ENCODE measurements at places on chromosomes 7 and 10.

DNA sequence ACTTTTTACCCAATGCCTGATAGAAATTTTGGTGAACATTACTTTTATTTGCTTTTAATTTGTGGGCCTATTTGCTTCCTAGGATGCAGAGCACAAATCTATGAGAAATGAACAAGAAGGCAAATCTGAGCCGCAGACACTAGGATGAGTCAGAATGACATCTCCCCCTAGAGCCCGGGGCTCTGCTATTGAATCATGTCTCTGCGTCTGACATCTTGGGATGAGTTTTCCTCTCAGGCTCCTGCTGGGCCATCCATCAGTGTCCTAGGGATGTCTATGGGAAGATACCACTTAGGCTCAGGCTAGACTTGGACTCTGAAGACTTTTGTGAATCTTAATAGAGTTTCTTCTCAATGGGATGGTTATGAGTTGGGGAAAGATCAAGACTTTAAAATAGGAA is 157.3 kb upstream of the MTPN start:
- no peak for DNase-seq

DNA sequence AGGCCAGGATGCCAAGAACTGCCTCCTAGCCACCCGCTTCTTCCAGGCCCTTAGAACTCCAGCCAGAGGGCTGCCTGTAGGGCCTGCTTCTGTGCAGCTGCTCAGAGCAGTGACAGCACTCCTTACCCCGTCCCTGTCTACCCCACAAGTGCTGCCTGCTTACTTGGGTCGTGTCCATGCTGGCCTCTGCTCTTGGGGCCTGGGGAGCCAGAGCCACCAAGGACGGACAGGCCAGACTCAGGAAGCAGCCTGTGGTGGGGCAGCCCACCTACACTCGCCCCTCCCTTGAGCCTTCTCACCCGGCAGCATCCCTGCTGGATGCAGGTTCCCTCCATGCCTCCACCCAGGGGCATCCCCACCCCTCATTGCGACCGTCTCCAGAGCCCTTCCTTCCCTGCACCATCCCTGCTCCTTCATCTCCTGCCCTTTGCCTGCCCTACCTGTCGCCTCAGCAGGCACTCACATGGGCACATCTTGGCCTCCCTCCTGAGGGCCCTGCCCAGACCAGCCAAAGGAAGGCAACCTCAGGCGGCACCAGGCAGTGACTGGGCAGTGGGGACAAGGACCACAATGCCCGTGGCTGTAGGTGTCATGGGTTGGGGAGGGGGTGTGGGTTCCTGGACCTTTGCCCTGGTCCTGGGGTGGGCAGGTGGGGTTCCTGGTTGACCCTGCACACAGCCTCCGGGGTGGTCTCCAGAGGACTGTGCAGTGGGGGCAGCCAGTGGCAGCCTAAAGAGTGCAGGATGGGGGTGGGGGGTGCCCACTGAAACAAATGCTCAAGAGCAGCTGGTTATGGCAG is 78.0 kb upstream of the TNS3 start:
- DNase-seq, result no peak

GRCh38 chr7:136496551-136496950 is 371.9 kb upstream of the CHRM2 start:
- DNase-seq, result no peak

DNA sequence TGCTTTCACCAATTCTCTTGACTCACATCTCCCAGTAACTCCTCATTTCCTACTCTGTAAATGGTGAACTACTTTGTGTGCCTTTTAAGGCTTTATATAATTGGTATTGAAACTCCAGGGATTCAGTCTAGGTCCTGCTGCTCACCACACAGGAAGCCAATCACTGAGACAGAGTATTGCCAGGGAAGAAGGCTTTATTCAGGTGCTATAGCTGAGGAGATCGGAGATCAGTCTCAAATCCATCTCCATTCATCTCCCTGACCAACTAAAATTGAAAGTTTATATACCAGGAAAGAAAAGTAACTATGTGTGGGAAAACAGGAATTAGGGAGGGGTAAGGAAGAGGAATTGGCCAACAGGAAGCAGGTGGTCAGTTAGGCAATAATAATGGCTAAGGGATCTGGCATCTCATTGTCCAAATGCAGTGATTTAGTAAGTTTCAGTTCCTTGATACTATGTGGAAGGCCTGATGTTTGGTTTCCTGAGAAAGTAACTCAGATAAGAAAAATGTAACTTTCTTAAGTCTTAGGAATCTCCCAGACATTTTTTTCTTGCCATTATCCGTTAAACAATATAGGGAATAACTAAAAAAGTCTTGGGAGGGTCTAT is 10.2 kb upstream of the SDHAF3 start:
- no peak for DNase-seq

DNA sequence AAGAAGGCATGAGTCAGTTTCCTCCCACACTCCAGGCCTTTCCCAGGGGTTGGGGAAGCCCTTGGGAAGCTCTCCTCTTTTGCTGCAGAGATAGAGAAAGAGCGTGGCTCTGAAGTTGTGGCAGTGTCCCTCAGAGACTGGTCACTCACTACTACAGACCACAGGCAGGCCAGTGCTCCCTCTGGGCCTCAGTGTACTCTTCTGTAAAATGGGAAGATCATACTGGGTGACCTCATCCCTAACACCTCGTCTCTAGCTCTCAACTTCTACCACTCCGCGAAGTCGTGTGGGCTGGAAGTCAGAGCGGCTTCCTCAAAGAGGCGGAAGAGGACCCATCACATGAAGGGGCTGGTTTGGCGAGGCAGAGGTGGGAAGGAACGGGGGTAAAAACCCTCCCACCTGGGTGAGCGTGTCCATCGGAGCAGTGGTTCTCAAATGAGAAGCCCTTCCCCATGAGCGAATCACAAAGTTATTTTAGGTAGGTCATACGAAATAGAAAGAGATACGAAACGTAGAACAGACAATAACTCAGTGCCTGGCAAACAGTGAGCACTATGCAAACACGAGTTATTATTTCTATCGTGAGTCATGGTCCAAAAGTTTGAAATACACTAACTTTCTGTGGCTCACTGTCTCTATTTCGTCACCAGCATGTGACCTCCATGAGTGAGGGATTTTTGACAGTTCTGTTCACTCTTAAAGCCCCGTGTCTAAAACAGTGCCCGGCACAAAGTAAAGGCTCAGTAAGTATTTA is 32.7 kb downstream of the PRKAG2 start:
- DNase-seq, result no peak

GRCh38 chr10:28295336-28295735 is 7.5 kb downstream of the MPP7 start:
- DNase-seq, result no peak

DNA sequence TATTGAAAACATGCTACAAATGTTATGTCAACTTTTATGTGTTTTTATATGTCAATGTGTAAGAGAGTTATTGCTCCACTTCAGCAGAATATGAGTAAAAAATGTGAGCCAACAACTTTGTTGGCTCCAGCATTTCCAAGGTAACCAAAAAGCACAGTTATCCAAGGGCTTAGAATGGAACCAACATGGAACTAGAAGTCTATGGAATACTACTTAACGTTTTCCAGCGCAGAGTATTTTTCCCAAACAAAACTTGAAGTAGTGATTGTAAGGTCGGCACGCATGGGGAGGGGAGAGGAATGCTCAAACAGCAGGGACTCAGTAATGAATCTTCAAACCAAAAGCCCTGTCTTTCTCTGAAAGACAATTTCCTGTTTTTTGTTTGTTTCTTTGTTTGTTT is 45.0 kb upstream of the TSPAN13 start:
- DNase-seq, result no peak

- DNase-seq, result no peak
Observed at GRCh38 chr7:13821152-13821787, 168.2 kb downstream of the ETV1 start.

DNA sequence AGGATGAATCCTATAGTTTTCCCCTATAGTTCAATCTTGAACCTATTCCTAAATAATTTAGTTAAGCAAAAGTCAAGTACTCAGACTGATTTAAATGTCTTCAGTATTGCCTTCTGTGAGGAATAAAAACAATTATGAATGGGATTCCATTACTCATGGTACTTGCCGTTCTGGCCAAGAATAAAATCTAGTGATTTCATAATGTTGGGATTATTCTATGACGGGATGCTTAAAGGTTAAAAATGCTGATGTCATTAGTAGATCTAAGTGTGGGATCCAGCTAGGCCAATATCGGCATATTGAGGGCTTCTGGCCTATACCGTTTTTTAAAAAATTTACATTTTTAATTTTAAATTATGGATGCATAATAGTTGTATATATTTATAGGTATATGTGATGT is 5.3 kb downstream of the BPGM start:
- DNase-seq, result no peak

- no peak for DNase-seq
Observed at GRCh38 chr10:103881416-103882284, 26.3 kb upstream of the SH3PXD2A start.

GRCh38 chr10:23412223-23412622 is 26.7 kb upstream of the OTUD1 start:
- no peak for DNase-seq

GRCh38 chr7:94562525-94562924 is 52.9 kb downstream of the CASD1 start:
- no peak for DNase-seq

GRCh38 chr10:86200269-86200668 is 166.3 kb downstream of the GRID1 start:
- no peak for DNase-seq

DNA sequence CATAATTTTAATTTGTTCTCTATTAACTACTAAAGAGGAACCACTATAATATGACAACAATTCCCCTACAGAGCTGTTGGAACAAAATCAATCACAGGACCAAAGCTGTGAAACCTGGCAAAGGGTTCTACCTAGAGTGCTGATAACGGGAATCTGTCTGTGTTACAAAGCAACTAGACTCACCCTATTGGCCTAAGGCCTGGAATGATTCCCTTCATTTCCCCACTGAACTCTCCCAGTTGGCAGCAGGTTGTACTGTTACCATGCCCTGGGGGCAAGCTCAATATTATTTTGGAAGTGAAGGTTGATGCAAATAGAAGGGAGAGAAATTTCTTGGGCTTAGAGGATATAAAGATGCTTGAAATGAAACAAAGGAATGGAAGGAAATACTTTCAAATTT is 81.8 kb downstream of the SEMA3A start:
- DNase-seq, result no peak

- DNase-seq, result no peak
Observed at GRCh38 chr10:49752584-49752983, 9.5 kb downstream of the OGDHL start.

- no peak for DNase-seq
Observed at GRCh38 chr10:35993591-35994515, 351.8 kb upstream of the FZD8 start.

GRCh38 chr7:47345857-47346298 is 236.0 kb downstream of the TNS3 start:
- no peak for DNase-seq

GRCh38 chr7:38051786-38052185 is 126.3 kb upstream of the STARD3NL start:
- no peak for DNase-seq

DNA sequence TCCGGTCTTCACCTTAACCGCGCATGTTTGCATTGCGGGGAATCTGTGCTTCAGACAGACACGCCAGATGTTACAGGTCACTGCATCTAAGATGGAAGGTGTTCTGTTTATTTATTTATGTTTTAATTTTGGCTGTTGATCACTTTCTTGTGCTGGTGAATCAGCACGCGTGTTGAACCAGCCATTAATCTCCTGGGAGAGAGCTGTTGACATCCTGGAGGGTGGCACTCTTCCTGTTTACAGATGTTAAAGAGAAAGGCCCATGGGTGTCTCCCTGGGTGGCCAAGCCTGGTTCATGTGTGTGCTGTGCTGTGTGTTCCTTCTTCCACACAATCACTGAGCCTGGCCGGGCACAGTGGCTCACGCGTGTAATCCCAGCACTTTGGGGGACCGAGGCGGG is 355.3 kb downstream of the PAXIP1 start:
- DNase-seq, result no peak

- DNase-seq, result no peak
Observed at GRCh38 chr10:59971915-59972314, 65.6 kb upstream of the CCDC6 start.

GRCh38 chr7:2975821-2976371 is 67.8 kb downstream of the CARD11 start:
- no peak for DNase-seq

- no peak for DNase-seq
Observed at GRCh38 chr7:151248346-151249033, at the start of gene SMARCD3. TSS of gene SMARCD3 (minus strand) at chr7:151248694. CDS start at chr7:151248562, 132 bp downstream.

- DNase-seq, result no peak
Observed at GRCh38 chr10:110033701-110034235, 26.0 kb downstream of the ADD3 start.

Measured in stimulated activated CD4-positive, alpha-beta T cell treated with anti-CD3 and anti-CD28 coated beads, Interleukin-1b, Interleukin-23, amount 100 ng/mL, for 4 hours (primary cell).